ENCODE measurements at places on chromosomes 2 and 18.

GRCh38 chr2:220419647-220420046 is 792.2 kb downstream of the SLC4A3 start:
- H3K4me3 ChIP-seq = no peak overlapping the region
- DNase-seq = no peak
- H3K36me3 ChIP-seq = no peaks in the 10 kb centered on the region
- H3K4me1 ChIP-seq = no peaks in the 10 kb centered on the region
- H3K27ac ChIP-seq = no peak overlapping the region
- no peaks in the 10 kb centered on the region for H3K27me3 ChIP-seq

- no peaks in the 10 kb centered on the region for H3K4me1 ChIP-seq
- no peak overlapping the region for H3K27ac ChIP-seq
- no peaks in the 10 kb centered on the region for H3K27me3 ChIP-seq
- no peak overlapping the region for H3K4me3 ChIP-seq
- DNase-seq = no peak
These were observed 390.3 kb downstream of the GPD2 start for GRCh38 chr2:156826341-156826933.

GRCh38 chr2:113818382-113818951 is 62.0 kb upstream of the SLC35F5 start:
- no peaks in the 10 kb centered on the region for H3K36me3 ChIP-seq
- H3K27me3 ChIP-seq = no peaks in the 10 kb centered on the region
- H3K4me1 ChIP-seq = peaks cover 3% of the 10 kb centered on the region
- no peak overlapping the region for H3K27ac ChIP-seq

- no peak overlapping the region for H3K27ac ChIP-seq
- no peaks in the 10 kb centered on the region for H3K4me1 ChIP-seq
- no peaks in the 10 kb centered on the region for H3K27me3 ChIP-seq
- no peak overlapping the region for H3K4me3 ChIP-seq
These were observed 331.2 kb upstream of the LRATD1 start for GRCh38 chr2:14301331-14301730.

DNA sequence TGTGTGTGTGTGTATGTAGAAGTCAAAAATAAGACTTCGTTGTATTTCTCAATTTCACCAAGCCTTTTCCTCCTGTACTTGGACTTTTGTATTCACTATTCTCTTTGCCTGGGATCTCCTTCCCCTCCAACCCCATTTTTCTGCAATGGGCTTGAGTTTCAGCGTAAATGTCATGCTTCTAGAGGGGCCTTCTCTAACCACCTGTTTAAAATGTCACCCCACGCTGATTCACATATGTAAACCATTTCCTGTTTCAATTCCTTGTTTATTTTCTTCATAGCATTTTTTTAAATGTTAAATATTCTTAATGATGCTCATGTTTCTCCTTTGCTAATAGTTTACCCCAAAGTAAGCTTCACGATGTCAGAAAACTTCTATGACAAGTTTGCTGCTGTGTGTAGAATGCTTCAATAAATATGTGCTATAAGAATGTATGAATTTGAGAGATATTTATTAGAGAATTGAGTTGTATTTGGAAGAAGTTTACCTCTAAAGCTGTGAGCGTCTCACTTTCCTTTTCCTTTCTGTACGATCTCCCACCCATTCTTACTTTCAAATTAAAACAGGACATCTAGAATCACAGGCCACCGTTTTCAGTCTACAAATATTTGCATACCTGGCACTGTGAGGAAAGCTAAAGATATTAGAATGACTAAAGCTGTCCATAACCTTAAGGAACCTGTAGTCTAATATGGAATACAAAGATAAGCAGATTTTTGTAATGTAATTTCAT is 762.4 kb downstream of the LRRTM4 start:
- H3K4me3 ChIP-seq = no peak overlapping the region
- H3K36me3 ChIP-seq = no peaks in the 10 kb centered on the region
- H3K27me3 ChIP-seq = no peaks in the 10 kb centered on the region
- no peaks in the 10 kb centered on the region for H3K4me1 ChIP-seq

GRCh38 chr2:27596627-27597026 is 13.8 kb downstream of the ZNF512 start:
- H3K4me3 ChIP-seq = no peak overlapping the region
- peaks cover 32% of the 10 kb centered on the region for H3K4me1 ChIP-seq
- no peaks in the 10 kb centered on the region for H3K27me3 ChIP-seq
- peaks cover 33% of the 10 kb centered on the region for H3K36me3 ChIP-seq

GRCh38 chr2:22134421-22134820 is 1010.7 kb downstream of the TDRD15 start:
- no peak overlapping the region for H3K4me3 ChIP-seq
- H3K36me3 ChIP-seq = no peaks in the 10 kb centered on the region
- H3K27me3 ChIP-seq = no peaks in the 10 kb centered on the region
- H3K27ac ChIP-seq = no peak overlapping the region

- peaks cover 8% of the 10 kb centered on the region for H3K27me3 ChIP-seq
- no peak overlapping the region for H3K4me3 ChIP-seq
- no peak overlapping the region for H3K27ac ChIP-seq
- no peaks in the 10 kb centered on the region for H3K36me3 ChIP-seq
- H3K4me1 ChIP-seq = no peaks in the 10 kb centered on the region
These were observed 117.0 kb downstream of the CHN1 start for GRCh38 chr2:174888146-174888545.

- no peak overlapping the region for H3K4me3 ChIP-seq
- H3K27me3 ChIP-seq = peaks cover 9% of the 10 kb centered on the region
- DNase-seq = no peak
- H3K36me3 ChIP-seq = peaks cover 25% of the 10 kb centered on the region
- H3K27ac ChIP-seq = no peak overlapping the region
These were observed 15.1 kb upstream of the SUCLG1 start for GRCh38 chr2:84474176-84474575.

DNA sequence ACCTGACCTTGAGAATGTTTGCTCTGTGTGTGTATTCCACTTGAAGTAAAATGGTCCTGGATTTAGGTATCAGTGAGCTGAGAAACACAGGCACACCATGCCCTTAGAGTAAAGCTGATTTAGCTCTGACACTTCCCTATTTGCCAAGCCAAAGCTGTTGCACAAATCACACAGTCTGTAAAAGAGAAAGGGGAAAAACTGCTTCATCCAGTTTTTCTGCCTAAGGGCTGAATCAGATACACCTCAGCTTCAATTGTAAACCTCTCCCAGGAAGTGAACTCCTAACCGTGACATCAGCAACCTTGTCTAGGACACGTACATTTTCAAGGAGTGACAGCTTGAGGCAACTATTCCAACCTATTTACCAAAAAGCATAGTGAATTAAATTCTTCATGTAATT is 150.4 kb downstream of the NR4A2 start:
- H3K36me3 ChIP-seq = no peaks in the 10 kb centered on the region
- H3K4me3 ChIP-seq = no peak overlapping the region
- no peak for DNase-seq
- no peaks in the 10 kb centered on the region for H3K27me3 ChIP-seq

- H3K4me3 ChIP-seq = no peak overlapping the region
- no peaks in the 10 kb centered on the region for H3K4me1 ChIP-seq
- no peaks in the 10 kb centered on the region for H3K27me3 ChIP-seq
- no peak for DNase-seq
These were observed 24.6 kb upstream of the B3GNT7 start for GRCh38 chr2:231370749-231371429.

- no peak overlapping the region for H3K27ac ChIP-seq
- H3K27me3 ChIP-seq = no peaks in the 10 kb centered on the region
- peaks cover 12% of the 10 kb centered on the region for H3K4me1 ChIP-seq
- H3K36me3 ChIP-seq = peaks cover 8% of the 10 kb centered on the region
- DNase-seq = no peak
These were observed 10.8 kb downstream of the GGCX start for GRCh38 chr2:85550486-85550885.

GRCh38 chr2:127423478-127423843 is 5.2 kb downstream of the PROC start:
- peaks cover 5% of the 10 kb centered on the region for H3K27me3 ChIP-seq
- H3K36me3 ChIP-seq = no peaks in the 10 kb centered on the region
- peak overlapping the region; percentile 87 for H3K4me3 ChIP-seq
- peak overlapping the region; percentile 7 for H3K27ac ChIP-seq

DNA sequence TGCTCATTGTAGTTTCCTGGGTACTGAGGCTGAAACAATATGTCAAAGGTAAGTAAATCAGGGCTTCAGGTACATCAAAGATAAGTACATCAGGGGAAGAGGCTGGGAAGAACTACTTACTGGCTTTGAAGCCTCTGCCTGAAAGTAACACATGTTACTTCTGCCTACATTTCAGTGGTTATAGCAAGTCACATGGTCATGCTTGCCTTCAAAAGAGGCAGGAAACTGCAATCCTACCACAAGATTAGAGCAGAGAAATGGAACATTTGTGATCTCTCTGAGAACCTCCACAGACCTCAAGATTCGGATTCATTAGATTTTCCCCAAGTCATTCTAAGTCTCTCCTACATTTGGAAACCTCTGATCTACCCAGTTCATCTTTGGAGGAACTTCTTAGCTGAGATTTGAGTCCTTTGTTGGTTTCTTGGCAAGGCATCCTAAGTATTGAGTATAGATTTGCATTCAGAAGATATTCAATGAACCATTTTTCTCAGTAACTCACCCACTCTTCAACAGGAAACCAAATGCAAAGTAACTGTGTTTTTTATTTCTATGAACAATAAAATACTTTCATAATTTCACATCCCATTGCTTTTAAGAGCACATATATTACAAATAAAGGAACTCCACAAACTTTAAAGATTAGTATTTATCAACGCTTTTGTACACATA is 48.5 kb upstream of the CCDC195 start:
- no peak overlapping the region for H3K4me3 ChIP-seq
- H3K27me3 ChIP-seq = no peaks in the 10 kb centered on the region
- no peak for DNase-seq
- peak overlapping the region; percentile 86 for H3K27ac ChIP-seq
- H3K36me3 ChIP-seq = peaks cover 65% of the 10 kb centered on the region
- peaks cover 22% of the 10 kb centered on the region for H3K4me1 ChIP-seq

DNA sequence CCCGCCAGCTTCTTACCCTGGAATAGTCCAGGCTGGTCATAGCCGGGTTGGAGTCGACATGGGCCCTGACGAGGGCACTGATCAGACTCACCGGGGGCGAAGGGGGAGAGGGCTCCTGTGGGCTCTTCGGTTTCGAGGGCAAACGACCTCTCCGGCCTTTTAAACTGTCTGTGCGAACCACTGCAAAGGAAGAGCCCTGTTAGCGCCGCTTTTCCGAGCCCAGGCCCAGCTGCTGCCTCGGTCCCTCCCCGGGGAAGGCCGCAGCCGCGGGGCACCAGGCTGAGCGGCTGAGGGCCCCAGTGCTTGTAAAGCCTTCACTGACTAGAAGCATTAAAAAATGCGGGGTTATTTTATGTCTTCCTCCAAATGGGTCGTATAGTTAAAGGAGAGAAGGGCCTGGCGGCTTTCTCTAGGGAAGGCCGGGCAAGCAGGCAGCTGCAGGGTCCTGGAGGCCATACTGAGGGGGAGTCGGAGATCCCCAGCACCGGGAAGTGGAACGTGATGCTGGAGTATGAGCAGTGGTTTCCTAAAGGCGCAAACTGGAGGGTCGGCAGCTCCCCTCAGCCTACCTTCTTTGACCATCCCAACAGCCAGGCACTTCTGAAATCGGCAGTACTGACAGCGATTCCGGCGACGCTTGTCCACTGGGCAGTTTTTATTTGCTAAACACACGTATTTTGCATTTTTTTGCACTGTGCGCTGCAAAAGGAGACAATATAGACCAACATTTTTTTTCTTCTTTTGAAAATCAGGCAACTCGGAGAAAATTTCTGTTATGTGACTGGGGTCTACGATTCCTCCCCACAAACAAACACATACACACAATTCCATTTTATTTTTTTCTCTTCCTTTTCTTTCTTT is 4.5 kb downstream of the NR4A2 start:
- H3K4me1 ChIP-seq = peaks cover 52% of the 10 kb centered on the region
- peaks cover 83% of the 10 kb centered on the region for H3K27me3 ChIP-seq
- DNase-seq = no peak
- peaks cover 8% of the 10 kb centered on the region for H3K36me3 ChIP-seq
- peak overlapping the region; percentile 94 for H3K27ac ChIP-seq

GRCh38 chr2:54015798-54016699 is 45.3 kb upstream of the PSME4 start:
- H3K27ac ChIP-seq = peak overlapping the region; percentile 95
- no peak for DNase-seq
- H3K27me3 ChIP-seq = no peaks in the 10 kb centered on the region
- H3K4me1 ChIP-seq = peaks cover 41% of the 10 kb centered on the region

- H3K4me1 ChIP-seq = no peaks in the 10 kb centered on the region
- no peak overlapping the region for H3K4me3 ChIP-seq
- H3K27me3 ChIP-seq = no peaks in the 10 kb centered on the region
- DNase-seq = no peak
These were observed 131.7 kb downstream of the BCL2L11 start for GRCh38 chr2:111252436-111252835.
